ENCODE measurements at places on chromosomes 3 and 15. TPM values are rescaled to one million over a fixed set of nuclear protein-coding genes. Genes with fewer than 3 reads are reported as not detected.

Gene KLHL40
- total RNA-seq: not detected

Gene ANKUB1
- total RNA-seq: not detected

Gene PGBD4
- 3.3 TPM for total RNA-seq

Gene BNIP2
- total RNA-seq: 118 TPM

Gene P2RY12
- not detected for total RNA-seq

Gene BHLHE40
- 85.1 TPM for total RNA-seq

Gene ZNF621
- total RNA-seq: 21.7 TPM

Gene CCDC54
- total RNA-seq: not detected

Gene LSAMP
- total RNA-seq: 5.7 TPM

Gene SNURF
- total RNA-seq: 17.4 TPM

Gene CCR2
- total RNA-seq: not detected

Gene GAP43
- 0.89 TPM for total RNA-seq

Gene DGKG
- 6.7 TPM for total RNA-seq

Gene STRIT1
- not detected for total RNA-seq

Gene CCDC13
- 0.14 TPM for total RNA-seq

Gene WWTR1
- 56.1 TPM for total RNA-seq

Gene UROC1
- total RNA-seq: not detected

Gene GALNT15
- total RNA-seq: 9.5 TPM

Gene C2CD4A
- total RNA-seq: not detected

Gene ABI3BP
- 53.3 TPM for total RNA-seq

Gene RTP1
- not detected for total RNA-seq

Gene CHRM5
- not detected for total RNA-seq

Gene LIPC
- total RNA-seq: not detected

Gene MCF2L2
- total RNA-seq: 0.37 TPM

Gene CAPN3
- 4.2 TPM for total RNA-seq

Gene CCR8
- not detected for total RNA-seq

Gene CCDC80
- total RNA-seq: 325 TPM

Gene RASGRF1
- total RNA-seq: not detected

Gene ABCC5
- 33.7 TPM for total RNA-seq

Gene KIF23
- total RNA-seq: 40.1 TPM

Gene ISLR2
- total RNA-seq: 0.60 TPM

Gene CCRL2
- not detected for total RNA-seq

Gene TIGIT
- total RNA-seq: not detected

Gene C3orf38
- total RNA-seq: 26.5 TPM

All from smooth muscle cell of the umbilical artery (primary cell).